ENCODE measurements at places on chromosomes 2 and 18.

- no peak for DNase-seq
Measured at GRCh38 chr2:236974752-236975151, 110.9 kb upstream of the COPS8 start.

DNA sequence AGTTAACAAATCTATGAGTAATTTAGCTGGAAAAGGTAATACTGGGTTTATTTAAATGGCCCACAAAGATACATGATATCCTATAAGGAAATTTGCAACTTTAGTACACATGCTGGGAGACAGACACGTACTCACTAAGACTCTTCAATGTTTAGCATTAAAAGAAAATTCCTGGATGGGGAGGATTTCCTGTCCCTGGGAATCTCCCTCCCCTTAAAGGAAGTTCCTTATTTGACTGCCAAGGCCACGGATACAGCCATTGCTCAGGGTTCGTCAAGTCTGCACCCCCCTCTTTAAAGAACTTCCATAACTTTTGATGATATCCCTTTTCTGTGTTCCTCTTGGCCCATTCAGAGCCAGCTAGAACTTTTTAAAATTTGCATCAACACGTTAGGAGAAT lies 267.6 kb downstream of the CD226 start:
- no peak for DNase-seq

- peak; percentile 63 for DNase-seq
Measured at GRCh38 chr2:65055422-65056214, 598 bp upstream of the CEP68 start.

- no peak for DNase-seq
Measured at GRCh38 chr2:15205562-15205961, 355.6 kb downstream of the NBAS start.

- DNase-seq, result no peak
Measured at GRCh38 chr2:18262601-18263000, 297.9 kb downstream of the RDH14 start.

DNA sequence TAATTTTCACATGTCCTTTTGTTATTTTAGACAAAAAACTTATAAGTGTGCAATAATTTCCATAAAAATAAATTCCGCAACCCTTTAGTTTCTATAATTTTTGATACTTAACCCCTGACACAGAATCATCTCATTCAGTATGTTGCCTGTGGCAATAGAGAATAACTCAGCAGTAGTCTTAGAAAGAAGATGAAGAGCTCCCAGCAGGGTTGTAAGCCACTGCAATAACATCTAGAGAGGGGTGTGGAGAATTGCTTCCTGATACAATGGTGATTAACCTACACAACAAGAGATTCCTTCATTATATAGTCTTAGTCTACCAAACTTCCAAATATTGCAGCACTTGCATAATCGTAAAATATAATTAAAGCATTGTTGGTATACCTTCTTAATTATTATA lies 118.9 kb downstream of the TMX3 start:
- DNase-seq, result no peak

- no peak for DNase-seq
Measured at GRCh38 chr2:58967736-58968135, 726.6 kb upstream of the FANCL start.

Data from nephron progenitor cell (in vitro differentiated cells).